ENCODE measurements at places on chromosomes 12 and 14.

DNA sequence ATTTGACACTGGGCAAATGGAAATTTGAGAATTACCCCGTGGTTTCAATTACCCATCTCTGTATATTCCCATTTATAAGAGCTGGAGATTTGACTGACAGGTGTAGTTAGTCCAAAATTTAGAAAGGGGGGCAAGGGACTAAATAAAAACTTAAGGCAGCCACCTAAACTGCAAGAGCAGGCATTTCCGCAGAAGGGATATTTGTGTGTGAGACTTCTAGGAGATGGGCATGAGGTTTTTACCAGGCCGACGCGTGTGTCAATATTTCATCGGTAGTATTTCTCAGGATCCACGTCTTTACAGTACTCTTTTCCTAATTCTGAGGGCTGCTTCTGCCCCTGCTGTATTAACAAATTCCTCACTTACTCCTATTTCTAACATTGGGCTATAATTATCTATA, 1.4 kb downstream of the FAR2 start:
- no peak for DNase-seq

DNA sequence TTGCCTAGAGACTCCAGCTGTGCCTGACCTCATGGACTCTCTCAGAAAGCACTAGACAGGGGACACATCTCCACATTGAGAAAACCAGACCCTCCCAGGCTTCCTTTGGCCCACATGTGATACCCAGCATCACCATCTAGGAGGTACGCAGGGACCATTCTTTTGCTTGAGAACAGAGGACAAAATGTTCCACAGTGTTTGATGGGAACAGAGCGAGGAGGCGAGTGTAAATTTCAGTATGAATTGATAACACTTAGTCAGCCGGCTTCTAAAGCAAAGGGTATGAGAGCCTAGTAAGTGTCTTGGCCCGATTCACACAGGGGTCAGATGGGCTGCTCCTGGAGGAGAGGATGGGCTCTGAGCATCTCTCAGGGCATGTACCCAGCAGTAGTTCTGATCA, 1052.4 kb downstream of the BCL11B start:
- no peak for DNase-seq

DNA sequence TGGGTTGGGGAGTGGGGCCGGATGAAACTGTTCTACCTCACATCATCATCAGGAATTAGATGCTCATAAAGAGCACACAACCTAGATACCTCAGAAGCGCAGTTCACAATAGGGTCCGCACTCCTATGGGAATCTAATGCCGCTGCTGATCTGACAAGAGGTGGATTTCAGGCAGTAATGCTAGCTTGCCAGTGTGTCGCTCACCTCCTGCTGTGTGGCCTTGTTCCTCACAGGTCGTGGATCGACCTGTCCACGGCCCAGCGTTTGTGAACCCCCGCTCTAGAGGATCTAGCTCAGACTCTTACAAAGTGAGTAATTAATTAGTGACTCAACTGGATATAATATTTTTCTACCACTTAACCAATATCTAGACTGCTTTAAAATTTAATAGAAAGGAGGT, 5.8 kb downstream of the PPP1R12A start:
- no peak for DNase-seq

DNA sequence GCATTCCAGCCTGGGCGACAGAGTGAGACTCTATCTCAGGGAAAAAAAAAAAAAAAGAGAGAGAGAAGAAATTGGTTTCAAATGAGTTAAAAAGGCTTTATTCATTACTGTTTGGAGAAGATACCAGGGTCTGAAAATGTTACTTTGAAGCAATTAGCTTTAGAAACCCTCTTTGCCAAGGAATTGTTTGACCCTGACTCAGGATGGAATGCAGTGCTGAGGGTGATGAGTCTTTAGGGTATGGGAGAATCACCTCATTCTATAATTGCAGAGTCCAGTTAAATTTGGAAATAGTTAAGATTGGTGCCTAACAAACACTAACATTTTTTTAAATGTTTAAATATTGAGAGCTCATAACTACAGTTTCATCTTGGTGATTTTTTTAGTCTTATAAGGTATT, 13.3 kb downstream of the RAP1B start:
- DNase-seq = no peak

- DNase-seq = no peak
Observed at GRCh38 chr14:70350078-70350477, 9.4 kb downstream of the COX16 start.

GRCh38 chr12:124994437-124994975, 1.1 kb downstream of the BRI3BP start:
- no peak for DNase-seq

DNA sequence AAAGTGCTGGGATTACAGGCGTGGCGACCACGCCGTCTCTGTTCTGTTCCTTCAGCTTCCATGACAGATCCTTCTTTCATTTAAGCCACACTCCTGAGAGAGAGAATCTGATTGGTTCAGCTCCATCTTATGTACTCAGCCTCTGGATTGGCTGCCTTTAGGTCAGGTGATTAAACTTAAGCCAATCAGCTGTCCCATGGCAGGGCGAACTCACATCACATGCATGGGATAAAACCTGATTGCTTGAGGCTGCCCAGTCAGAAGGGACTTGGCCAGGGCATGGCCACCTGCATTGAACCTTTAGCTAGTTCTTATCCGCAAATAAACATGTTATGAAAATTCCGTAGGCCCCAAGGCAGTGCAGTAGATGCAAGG, 274.2 kb downstream of the SUDS3 start:
- no peak for DNase-seq

DNA sequence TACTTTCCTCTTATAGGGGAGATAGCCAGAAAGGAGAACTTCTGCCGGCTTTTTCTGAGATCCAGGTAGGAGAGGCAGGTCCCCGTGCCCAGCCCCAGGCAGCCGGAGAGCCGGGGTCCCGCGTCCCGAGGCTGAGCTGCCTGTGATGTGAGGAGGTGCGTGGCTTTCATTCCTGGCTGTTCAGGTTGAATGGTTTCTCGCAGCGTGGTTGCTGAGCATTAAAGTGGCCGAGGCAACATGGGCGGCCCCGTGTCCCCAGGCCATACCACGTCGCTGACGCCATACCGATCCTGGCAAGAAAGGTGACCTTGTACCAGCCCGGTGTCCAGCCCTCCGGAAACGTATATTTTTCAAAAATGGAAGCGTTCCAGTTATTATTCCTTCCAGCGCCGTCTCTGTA, 116.7 kb upstream of the MYL2 start:
- no peak for DNase-seq

- no peak for DNase-seq
Observed at GRCh38 chr14:66662374-66662773, 154.4 kb downstream of the GPHN start.

GRCh38 chr12:114381177-114381576, 24.8 kb downstream of the TBX5 start:
- DNase-seq = no peak
